ENCODE measurements at places on chromosomes 1 and 21. TPM values are rescaled to one million over a fixed set of nuclear protein-coding genes. Genes with fewer than 3 reads are reported as not detected.

The SNX7 gene
- total RNA-seq: 35.6 TPM

DNA sequence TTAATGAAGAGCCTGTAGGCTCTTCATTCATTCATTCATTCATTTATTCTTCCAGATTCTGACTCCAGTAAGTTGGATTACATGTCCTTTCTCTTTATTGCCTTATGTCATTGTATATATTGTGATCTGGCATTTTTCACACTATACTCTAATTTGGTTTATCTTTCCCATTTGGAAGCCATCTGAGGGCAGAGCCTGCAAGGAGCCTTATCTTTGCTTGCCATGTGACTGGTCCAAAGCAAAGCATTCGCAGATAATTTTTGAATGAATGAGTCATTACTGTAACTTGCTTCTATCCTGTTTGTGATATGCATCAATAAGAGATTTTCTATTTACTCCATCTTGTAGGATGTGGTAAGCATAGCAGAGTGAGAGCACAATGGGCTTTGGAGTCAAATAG lies 108.4 kb upstream of the DAB1 start:
- DNase-seq: no peak

GRCh38 chr1:150981805-150982712 lies at the start of gene ANXA9:
ANXA9 (plus strand) TSS chr1:150982292; CDS start chr1:150983106, 814 bp downstream.
- DNase-seq: no peak

DNA sequence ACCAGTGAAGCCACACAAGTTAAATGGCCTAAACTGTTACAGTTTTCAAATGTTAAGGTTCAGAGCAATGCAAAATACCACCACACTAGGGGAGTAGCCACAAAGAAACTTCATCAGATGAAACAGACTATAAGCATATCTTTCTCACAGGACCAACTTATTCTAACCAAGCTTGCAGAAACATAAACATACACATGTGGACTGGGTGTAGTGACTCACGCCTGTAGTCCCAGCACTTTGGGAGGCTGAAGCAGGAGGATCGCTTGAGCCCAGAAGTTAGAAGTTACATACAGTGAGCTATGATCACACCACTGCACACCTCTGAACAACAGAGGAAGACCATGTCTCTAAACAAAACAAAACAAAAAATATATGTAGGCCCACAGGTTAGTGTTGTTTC lies 17.3 kb downstream of the WDR47 start:
- DNase-seq: no peak

DNA sequence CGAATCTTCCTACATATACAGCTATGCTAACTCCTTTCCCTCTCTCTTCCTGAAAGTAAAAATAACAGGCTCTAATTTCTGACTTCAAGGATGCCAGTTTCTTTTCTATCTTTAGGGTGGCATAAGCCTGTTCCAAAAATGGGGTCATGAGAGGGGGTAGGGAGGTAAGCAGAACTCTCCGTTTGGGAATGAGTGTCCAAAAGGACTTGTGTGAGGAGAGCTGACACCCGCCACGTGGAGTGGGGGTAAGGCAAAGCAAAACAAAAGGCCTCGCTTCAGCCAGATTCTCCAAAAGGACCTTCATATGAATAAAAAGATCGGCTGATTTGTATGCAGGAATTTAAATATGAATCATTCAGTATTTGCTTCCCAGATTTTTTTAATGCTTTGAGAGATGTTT lies 28.6 kb downstream of the PLPPR4 start:
- no peak for DNase-seq

DNA sequence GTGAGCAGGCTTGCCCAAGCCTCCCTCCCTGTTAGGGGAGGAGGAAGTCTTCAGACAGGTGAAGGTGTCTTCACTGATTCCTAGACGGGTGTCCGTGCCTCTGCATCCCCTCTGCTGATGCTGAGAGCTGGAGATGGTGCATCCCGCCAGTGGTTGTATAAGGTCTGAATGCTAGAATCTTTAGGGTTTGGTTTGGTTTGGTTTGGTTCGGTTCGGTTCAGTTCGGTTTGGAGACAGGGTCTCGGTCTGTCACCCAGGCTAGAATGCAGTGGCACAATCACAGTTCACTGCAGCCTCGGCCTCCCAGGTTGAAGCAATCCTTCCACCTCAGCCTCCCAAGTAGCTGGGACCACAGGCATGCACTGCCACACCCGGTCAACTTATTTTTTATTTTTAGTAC lies 153.6 kb downstream of the PGBD5 start:
- no peak for DNase-seq

The ZNF683 gene
- not detected for total RNA-seq

The ACTN2 gene
- total RNA-seq: not detected

The CELA3B gene
- not detected for total RNA-seq

The KRTAP19-2 gene
- not detected for total RNA-seq

DNA sequence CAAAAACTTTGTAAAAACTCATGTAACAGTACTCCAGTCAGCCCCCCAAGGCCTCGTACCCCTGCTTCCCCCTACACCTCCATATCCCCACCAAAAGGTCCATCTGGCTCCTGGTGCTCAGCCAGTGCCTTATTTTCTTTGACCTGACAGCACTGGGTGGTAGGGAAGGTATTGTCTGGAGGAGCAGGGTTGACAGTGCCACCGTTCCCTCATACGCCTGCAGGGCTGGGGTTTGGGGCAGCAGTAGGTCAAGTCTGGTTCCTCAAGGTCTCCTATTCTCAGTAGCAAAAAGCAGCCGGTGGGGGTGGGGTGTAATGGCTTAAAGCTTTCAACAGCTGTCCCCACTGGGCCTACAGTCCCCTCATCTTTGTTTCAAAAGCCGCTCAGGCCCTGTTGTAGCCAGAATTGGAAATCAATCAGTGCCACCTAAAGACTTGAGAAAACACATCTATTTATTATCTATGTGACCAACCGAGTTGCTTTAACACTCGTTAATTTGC lies 25.3 kb upstream of the TTF2 start:
- no peak for DNase-seq

The CFHR2 gene
- not detected for total RNA-seq

The ITLN1 gene
- total RNA-seq: not detected

- DNase-seq: no peak
These were observed 18.3 kb downstream of the HOOK1 start for GRCh38 chr1:59833022-59833421.

DNA sequence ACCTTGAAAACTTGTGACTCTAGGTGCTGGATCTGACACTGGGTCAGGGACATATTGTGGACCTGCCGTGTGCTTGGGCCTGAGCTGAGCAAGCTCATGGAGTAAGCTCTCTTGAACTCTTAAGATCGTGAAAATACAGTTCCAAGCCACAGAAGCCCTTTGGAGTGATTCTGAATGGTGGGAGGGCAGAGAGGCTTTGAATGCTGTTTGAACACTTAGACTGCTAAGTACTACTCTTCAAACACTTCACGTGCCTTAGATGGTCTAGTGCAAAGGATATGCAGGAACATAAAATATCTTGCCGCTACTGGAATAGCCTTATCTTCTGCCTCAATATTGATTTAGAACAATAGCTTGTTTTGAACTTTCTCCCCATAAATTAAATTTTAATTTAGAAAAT lies 21.6 kb downstream of the ROR1 start:
- DNase-seq: no peak

The MR1 gene
- total RNA-seq: 1.2 TPM

DNA sequence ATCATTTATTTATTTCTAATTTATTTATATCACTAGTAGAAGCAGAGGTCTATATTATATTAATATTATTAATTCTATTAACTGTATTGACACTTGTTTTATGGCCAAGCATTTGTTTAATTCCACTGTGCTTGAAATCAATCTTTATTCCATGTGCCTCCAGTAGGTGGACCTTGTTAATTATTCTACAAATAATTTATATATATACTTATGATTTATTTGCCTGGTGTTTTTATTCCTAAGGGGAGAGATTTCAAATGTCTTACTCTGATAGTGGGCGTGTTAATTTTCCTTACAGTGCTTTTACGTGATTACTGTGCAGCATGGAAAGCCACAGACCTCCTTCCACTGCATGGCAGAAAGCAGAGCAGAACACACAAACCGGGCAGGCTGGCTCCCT lies 17.5 kb upstream of the OR6N2 start:
- no peak for DNase-seq

DNA sequence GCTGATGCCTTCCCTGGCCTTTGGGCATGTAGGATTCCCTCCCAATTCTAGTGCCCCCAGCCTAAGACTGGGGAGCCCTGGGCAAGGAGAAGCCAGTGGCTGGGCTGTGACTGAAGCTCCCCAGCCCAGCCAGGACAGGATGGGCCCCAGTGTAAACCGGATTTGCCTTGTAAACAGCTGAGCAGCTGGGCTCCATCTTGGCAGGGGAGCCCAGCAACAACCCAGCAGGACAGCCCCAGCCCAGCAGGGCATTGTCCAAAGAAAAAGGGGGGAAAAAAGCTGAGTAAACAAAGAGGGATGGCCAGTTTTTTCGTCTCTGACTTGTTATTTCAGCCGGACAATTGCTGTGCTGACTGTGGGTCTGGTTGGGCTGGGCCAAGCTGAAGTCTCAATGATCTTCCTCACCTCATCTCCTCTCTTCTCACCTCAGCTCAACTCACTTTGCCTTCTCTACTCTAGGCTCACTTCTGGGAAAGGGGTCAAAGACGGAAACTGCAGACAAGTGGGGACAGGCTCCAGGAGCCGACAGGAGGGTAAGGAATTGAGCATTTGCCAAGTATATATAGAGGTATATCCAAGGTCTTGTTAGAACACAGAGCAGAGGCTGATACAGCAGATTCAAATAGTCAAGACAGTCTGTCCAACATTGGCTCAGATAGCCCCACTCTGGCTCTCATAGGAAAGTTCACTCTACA lies 97.7 kb downstream of the TMEM53 start:
- no peak for DNase-seq

The BCAS2 gene
- 42.5 TPM for total RNA-seq

The CELF3 gene
- not detected for total RNA-seq

GRCh38 chr1:191160837-191161236 lies 683.2 kb upstream of the BRINP3 start:
- DNase-seq: no peak

GRCh38 chr1:32770741-32771548 lies 46.2 kb downstream of the YARS1 start:
- no peak for DNase-seq

The GRHL3 gene
- total RNA-seq: not detected

- DNase-seq: no peak
These were observed 14.2 kb downstream of the RAP1A start for GRCh38 chr1:111633736-111634247.

The CD1E gene
- not detected for total RNA-seq

- no peak for DNase-seq
These were observed 71.7 kb upstream of the ANGPTL1 start for GRCh38 chr1:178942285-178943198.

GRCh38 chr1:58833166-58833565 lies 49.3 kb upstream of the JUN start:
- DNase-seq: no peak

DNA sequence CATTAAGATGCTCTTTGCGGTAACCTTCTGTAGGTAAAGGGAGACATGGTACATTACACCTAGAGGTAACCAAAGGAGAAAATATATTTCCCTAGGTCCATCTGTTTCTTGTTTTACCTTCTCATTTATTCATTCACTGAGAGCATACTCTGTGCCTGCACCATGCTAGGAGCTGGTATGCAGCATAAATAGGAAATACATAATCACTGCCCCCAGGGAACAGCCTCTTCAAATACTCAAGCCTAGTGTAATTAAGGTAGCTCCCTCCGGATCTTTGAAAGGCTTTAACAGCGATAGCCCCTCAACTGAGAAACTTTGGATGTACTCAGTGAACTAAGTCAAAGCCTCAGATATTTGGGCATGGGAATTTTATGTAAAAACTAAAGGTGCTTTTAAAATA lies 123.6 kb downstream of the GABPA start:
- DNase-seq: no peak

DNA sequence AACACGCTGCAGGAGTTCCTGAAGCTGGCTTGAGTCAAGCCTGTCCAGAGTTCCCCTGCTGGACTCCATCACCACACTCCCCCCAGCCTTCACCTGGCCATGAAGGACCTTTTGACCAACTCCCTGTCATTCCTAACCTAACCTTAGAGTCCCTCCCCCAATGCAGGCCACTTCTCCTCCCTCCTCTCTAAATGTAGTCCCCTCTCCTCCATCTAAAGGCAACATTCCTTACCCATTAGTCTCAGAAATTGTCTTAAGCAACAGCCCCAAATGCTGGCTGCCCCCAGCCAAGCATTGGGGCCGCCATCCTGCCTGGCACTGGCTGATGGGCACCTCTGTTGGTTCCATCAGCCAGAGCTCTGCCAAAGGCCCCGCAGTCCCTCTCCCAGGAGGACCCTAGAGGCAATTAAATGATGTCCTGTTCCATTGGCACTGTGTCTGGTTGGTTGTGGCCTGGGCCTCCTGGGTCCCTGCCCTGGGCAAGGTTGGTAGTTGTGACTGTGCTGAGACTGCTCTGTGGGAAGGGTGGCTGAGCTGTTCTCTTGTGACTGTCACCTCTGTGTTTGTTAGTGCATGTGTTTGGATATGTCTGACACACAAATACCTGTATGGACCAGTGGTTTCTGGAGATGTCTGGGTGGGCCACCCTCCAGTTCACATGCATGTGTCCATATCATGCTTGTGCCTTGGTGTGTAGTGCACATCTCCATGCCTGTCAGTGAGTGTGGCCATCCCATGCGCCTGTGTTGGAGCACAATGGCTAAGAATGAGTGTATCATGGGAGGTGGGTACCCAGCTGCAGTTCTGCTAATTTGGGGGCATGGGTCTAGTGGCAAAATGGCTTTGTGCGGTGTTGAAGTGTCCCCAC lies 1.4 kb downstream of the SH3BGRL3 start:
- DNase-seq: no peak

The LRRN2 gene
- 0.19 TPM for total RNA-seq

The SEC16B gene
- 1.6 TPM for total RNA-seq

DNA sequence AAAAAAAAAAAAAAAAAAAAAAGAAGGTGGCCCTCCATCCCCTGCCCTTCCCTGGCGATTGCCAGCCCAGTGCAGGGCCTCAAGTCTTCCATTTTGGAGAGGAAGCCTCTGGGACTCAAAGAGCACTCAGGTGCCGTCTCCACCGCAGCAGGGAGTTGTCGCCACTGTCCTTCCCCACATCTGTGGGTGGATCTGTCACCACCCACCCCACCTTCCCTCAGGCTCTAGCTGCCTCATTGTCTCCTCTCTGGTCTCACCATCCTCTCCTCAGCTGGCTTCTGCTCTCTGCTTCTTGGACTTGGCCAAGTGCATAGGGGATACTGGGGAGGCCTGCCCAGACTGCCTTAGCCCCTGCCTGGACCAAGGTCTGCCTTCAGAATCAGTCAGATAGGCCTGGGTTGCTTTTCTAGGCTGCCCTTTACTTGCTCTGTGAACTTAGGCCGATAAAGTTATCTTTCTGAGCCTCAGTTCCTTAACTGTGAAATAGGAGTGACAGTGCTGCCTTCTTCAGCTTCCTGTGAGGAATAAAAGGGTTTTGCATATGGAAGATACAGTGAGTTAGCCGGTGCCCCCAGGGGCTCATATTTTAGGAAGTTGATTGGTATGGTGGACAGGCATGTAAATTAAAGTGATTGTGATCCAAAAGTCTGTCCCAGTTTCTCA lies 15.8 kb downstream of the RCC1 start:
- no peak for DNase-seq

The SLAMF9 gene
- not detected for total RNA-seq
